ENCODE measurements at places on chromosomes 1 and 21.
A peak's percentile ranks its signal among the peaks of the same experiment; 100 is the strongest.

GRCh38 chr1:228999446-229000170 is 264.3 kb downstream of the RHOU start:
- no peak for DNase-seq

- no peak for DNase-seq
Measured at GRCh38 chr1:162192763-162193162, 123.3 kb downstream of the NOS1AP start.

- peak; percentile 68 for DNase-seq
Measured at GRCh38 chr1:181038399-181038873, 4.7 kb downstream of the MR1 start.

DNA sequence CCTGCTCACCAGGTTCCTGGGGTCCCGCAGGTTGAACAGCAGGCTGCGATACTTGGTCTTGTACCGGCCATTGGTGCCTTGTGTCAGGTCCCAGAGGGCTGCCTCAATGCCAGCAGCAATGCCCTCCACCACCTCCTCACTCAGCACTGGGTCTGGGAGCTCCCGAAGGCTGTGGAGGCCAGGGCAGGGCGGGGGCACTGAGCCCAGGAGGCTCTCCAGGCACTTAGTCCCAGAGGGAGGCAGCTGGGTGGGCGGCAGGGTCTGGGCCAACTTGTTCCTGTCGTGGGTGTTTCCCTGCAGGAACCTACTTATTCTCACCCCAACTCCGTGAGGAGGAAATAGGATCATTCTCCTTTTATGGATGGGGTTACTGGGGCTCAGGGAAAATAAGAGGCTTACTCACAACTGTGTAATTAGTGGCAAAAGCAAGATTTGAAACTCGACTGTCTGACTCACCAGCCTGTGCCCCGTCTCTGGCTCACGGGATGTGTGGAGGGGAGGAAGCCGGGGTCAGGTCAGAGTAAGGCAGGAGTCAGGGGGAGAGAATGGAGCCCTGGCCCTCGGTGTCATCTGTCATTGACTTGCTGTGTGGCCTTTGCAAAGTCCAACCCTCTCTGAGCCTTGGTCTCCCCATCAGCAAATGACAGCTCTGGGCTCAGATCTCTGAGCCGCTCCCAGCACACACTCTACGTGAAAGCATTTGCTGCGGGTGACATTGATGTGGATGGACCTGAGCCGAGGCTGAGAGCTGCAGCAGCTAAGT is 17.2 kb downstream of the SPOCD1 start:
- DNase-seq, result peak; percentile 93

GRCh38 chr1:162072740-162073139 is 3.2 kb downstream of the NOS1AP start:
- no peak for DNase-seq

DNA sequence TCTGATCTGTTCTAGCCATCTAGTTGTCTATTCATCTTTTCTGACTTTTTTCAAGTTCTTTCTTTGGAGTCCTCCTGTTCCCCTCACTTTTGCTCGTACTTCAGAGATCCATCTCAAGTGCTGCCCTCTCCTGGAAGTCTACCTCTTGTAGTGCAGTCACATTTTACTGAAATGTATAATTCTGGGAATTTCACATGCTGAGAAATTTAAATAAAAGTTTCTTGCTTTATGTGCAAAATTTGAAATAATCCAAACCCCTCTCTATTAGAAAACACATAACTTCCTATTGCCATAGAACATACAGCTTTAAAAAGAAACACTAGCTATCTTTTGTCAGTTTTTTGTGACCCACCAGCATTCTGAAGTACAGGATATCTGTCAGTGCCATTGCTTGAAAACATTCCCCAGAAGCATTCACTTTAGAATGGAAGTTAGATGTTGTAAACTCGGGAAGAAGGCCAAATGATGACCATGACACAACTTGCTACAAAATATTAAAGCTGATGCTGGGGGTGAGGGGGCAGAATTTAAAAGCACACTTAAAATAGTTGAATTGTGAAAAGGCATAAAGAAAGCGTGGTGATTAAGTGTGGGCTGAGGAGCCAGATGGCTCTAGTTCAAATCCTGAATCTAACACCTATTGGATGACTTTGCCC is 22.0 kb downstream of the RLF start:
- no peak for DNase-seq

DNA sequence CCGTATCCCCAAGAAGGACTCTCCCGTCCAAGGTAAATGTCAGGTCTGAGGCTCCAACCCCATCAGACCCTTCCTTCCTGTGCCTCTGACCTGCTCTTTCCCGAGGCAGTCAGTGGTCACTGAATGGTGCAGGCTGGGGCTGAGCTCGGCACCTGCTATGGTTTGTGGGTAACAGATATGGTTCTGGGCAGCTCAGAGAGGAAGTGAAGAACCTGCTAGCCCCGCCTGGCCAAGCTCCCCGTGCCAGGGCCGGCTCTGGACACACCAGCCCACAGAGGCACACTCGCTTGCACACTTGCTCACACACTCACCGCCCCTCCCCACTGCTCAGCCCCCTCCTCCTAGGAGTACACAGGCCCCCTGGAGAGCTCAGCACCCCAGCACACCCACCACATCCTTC is 16.4 kb downstream of the NCMAP start:
- no peak for DNase-seq

DNA sequence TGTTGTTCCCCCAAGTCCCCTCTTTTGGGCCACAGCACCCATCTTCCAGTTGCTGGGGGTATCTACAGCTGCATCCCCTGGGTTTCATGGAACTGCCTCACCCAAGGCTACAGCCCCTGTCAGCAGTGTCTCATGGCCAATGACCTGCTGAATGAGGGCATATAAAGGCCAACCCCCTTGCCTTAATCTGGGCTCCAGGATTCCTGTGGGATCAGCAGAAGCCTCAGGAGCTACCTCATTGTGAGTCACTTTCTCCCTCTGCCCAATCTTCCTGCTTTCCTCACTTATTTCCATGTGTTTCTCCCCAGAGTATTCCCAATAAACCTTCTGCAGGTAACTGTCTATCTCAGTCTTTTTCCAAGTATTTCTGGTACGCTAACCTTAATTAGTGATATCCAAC is 37.3 kb upstream of the SYT14 start:
- peak; percentile 71 for DNase-seq

DNA sequence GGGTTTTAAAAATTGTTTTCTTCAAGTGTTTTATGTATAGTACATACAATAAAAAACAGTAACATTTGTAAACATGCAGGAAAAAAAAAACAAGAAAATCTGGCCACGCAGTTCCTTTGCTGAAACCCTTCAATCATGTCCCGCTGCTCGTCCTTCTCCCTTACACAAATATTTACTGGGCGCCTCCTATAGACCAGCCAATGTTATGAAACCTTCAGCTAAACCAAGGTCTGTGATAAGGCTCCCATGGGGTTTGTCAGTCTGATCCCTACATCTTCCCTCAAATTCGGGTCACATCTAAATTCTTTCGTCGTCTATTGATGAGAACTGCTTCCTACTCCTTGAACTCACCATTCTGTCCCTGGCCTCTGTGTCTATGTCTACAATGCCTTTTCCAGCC is 583.9 kb downstream of the SMYD3 start:
- DNase-seq, result no peak

- DNase-seq, result peak; percentile 24
Measured at GRCh38 chr21:38721958-38722357, 83.8 kb upstream of the ETS2 start.

DNA sequence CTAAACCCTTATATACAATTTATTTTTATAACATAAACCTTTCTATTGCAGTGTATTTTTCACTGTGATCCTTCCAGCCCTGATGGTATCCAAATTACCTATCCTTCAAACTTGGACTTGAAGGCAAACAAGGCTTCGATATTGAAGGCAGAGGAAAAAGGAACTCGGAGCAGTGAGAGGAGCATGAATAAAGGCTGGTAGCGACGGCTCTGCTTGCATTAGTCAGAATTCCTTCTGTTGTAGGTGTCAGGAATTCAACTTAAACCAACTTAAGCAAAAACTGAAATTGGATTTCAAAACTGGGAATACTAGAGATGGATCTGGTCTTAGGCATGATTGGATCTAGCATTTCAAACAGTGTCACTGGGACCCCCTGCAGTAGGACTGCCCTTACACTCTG is 17.8 kb upstream of the SSX2IP start:
- DNase-seq, result peak; percentile 41

DNA sequence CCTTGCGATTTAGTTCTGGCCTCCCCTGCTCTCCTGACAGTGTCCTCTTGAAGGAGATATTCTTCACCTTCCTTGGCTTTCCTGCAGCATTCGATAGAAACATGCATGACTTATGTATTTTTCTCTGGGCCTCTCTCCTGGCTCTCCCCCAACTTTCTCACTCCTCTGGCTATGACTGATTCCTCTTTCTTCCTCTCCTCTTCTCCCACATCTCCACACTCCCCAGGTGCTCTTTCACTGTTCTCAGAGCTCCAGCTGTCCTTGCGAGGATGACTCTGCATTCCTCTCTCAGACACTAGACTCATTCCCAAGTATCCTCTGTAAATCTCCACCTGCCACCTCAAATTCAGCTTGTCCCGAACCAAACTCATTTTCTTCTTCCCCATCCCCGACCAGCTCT is 18.0 kb downstream of the LRRC42 start:
- DNase-seq, result no peak

DNA sequence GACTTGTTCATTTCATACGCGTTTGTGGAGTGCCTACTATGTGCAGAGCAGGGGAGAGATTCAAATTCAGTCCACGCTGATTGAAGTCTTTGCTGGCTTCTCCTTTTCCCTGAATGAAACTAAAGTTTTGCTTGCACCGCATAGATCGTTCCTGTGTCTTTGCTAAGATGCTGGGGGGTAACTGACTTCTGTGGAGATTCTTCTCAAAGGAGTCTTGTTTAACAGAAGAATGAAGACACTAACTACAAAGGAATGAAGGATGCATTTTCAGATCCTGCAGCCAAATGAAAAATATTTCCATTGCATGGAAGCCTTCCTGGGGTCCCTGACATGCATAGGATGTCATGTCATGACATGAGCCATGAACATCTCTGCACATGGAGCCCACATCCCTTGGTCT is 26.9 kb upstream of the H6PD start:
- peak; percentile 33 for DNase-seq

DNA sequence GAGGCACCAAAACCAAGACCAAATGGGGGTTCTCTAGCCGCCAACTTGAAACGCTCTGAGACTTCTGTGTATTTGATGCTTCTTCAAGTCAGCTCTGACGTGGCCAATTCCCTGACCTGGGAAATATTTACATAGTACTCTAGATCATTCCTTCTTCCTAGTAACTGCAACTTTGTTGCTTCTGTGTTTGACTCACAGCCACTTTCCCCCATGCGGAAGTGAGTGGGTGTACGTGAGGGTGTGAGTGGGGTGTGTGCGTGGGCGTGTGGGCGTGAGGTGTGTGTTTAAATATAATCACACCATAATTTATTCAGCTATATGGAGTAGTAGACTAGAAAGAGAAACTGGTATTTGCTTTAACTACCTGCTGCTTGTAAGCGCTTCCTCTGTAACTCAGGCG is 111.0 kb downstream of the TAS1R2 start:
- no peak for DNase-seq

- DNase-seq, result no peak
Measured at GRCh38 chr1:218817691-218818465, 355.8 kb upstream of the LYPLAL1 start.

DNA sequence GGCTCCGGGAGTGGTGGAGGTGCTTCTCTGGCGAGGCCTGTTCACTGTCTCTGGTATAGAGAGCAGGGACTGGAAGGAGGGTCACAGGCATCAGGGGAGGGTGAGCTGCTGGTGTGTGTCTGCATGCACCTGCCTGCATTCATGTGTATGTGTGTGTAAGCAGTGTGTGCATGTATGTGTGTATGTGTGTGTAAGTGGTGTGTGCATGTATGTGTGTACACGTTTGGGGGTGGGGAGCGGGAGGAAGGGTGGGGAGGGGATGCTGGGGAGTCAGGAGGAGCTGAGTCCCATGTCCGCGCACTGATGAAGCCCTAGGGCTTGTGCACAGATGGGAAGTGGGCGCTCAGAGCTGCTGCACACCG is 49.0 kb downstream of the ARHGEF16 start:
- DNase-seq, result no peak

DNA sequence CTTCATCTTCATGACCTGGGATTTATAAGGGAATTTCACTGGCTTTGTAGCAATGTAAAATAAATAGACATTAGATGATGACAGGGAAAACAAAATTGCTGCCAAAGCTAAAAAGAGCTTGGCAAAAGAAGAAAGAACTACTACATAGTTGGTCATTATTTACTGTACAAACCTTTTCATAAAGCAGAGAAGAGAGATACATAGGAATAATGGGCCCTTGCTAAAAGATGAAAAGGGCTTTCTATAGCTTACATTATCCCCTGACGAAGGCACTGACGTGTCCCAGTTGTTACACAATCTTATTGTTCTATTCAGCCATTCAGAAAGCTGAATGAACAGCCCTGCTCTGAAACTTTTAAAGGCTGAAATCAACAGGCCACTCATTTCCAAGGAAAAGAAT is 57.1 kb downstream of the ZC3H11B start:
- DNase-seq, result peak; percentile 54

DNA sequence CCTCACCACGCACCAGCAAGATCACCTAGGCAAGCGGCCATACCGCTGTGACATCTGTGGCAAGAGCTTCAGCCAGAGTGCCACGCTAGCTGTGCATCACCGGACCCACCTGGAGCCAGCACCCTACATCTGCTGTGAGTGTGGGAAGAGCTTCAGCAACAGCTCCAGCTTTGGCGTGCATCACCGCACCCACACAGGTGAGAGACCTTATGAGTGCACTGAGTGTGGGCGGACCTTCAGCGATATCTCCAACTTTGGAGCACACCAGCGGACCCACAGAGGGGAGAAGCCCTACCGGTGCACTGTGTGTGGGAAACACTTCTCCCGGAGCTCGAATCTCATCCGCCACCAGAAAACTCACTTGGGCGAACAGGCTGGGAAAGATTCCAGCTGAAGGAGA is 5.0 kb downstream of the ZNF691 start:
- DNase-seq, result no peak
